ENCODE measurements at places on chromosomes 2 and 18.
A peak's percentile ranks its signal among the peaks of the same experiment; 100 is the strongest.

GRCh38 chr2:128513961-128514283 is 195.3 kb upstream of the HS6ST1 start:
- DNase-seq: no peak

DNA sequence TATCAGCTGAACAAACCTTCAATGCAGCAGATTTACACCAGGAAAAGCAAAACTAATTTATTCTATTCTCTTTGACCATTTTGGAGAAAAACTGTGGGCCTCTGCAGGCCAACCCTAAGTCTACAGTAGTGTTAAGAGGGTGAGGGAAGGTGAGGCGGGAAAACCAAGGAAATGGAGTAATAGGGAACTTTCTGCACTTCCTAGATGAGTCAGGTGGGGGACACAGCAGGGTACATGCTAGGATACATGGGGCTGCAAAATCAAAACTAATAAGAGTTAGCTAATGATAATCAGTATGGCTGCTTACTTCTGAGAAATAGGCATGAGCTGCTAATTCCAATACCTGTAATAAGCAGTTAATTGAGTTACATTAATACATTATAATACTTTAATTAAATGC is 66.0 kb upstream of the PGAP1 start:
- no peak for DNase-seq

GRCh38 chr18:78922856-78923255 is 56.8 kb upstream of the SALL3 start:
- no peak for DNase-seq

- DNase-seq: no peak
Observed at GRCh38 chr2:145909175-145909755, 1389.3 kb upstream of the ZEB2 start.

- no peak for DNase-seq
Observed at GRCh38 chr2:66929632-66930338, 467.3 kb upstream of the ETAA1 start.

DNA sequence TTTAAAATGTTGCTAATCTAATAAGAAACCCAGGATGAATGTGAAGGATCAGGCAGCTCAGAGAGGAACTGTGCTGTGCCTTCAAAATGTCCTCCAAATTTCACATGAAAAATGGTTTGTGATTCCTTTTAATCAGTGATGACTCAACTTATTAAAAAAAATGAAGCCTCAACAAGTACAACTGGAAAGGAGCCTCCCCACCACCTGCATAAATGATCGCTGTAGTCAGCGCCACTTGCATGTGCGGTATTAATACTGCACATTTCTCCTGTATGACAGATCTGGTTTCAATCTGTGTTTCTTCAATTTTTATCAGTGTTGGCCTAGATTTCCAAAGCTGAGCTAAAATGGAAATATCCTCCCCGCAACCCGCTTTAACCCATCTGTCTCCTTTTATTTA is 115.0 kb upstream of the TMEM200C start:
- DNase-seq: no peak

DNA sequence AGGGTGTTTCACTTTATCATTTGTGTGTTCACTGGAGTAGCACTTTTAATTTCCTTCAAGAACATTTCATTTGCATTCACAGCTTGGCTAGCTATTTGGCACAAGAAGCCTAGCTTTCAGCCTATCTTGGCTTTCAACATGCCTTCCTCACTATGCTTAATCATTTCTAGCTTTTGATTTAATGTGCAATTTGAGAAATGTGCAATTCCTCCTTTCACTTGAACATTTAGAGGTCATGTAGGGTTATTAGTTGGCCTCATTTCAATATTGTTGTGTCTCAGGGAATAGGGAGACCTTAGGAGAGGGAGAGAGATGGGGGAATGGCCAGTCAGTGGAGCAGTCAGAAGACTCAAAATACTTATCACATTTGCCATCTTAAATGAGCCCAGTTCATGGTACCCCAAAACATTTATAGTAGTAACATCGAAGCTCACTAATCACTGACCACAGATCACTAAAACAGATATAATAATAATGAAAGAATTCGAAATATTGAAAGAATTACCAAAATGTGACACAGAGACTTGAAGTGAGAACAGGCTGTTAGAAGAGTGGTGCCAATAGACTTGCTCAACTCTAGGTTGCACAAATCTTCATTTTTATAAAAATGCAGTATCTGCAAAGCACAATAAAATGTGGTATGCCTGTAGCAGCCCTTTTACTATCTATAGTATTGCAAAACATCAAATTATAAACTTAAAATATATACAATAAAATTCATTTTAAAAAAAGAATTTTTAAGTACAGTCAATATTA is 561.2 kb downstream of the METTL4 start:
- DNase-seq: no peak

DNA sequence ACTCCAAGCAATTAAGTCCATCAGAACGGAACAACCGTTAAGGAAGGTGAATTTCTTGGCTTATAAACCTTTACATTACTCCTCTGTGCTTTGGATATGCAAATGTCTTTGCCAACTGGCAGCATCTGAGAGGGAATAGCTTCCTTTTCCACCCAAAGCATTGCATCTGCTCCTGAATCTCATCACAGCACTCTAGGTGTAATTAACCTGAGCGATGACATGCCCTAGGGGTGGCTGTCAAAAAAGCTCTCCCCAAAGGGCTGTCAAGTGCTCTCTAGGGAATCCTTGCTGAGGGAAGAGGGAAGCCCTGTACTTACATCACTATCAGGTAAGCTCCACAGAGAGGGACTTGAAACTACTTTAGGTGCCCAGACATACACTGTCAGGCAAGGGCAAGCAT is 5.5 kb upstream of the SMARCAL1 start:
- DNase-seq: no peak

GRCh38 chr2:67776276-67776675 is 286.5 kb downstream of the C1D start:
- no peak for DNase-seq

GRCh38 chr2:198028955-198029354 is 224.6 kb downstream of the PLCL1 start:
- no peak for DNase-seq

GRCh38 chr2:105786231-105787230 is 41.8 kb downstream of the NCK2 start:
- peak; percentile 63 for DNase-seq

- DNase-seq: peak; percentile 46
Observed at GRCh38 chr2:127565261-127566138, 30.0 kb downstream of the MYO7B start.

- DNase-seq: no peak
Observed at GRCh38 chr2:177282181-177282641, 17.7 kb upstream of the NFE2L2 start.

Measured in activated CD8-positive, alpha-beta memory T cell treated with anti-CD3 and anti-CD28 coated beads for 24 hours (primary cell).